ENCODE measurements at places on chromosomes 12 and 14. TPM values are rescaled to one million over a fixed set of nuclear protein-coding genes. Genes with fewer than 3 reads are reported as not detected.

Gene MAP3K12
- 26.3 TPM for polyA plus RNA-seq

- DNase-seq: no peak
These were observed 148.9 kb downstream of the CHST11 start for GRCh38 chr12:104605685-104606084.

Gene PLXNC1
- polyA plus RNA-seq: 11.7 TPM

DNA sequence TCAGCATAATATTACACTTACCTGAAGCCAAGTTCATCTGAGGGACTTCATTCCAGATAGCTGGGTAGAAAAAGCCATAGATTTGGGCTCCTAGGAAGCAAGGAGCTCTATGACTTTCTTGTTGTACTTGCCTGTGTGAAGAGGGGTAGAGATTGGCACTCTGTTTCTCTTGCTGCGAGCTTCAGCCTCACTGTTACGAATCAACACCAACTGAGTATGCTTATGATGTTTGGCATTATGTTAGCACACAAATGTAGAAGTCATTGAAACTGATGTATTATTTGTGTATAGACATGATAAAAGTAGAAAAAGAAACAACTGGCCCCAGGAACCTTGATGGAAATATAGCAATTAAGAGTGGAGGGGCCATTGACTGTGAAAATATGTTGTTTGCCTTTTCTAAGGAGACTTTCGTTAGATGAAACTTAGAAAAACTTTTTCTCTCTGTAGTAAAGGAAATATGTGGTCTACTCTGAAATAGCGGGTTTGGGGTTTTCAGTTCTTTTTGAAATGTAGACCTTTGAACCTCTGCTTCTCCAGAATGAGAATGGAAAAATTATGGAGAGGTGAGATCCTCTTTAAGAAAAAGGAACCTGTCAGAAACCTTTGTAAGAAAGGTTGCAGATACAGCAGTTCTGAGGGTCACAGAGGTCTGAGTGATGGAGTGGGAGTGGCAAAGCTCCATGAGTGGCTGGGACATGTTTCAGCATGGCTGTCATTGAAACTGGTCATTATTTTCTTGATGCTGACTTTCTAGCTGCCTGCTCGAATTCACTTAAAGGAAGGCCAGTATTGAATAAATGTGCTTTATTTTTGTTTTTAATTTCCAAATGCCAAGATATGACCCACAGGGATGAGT, 159.9 kb downstream of the GCH1 start:
- DNase-seq: no peak

DNA sequence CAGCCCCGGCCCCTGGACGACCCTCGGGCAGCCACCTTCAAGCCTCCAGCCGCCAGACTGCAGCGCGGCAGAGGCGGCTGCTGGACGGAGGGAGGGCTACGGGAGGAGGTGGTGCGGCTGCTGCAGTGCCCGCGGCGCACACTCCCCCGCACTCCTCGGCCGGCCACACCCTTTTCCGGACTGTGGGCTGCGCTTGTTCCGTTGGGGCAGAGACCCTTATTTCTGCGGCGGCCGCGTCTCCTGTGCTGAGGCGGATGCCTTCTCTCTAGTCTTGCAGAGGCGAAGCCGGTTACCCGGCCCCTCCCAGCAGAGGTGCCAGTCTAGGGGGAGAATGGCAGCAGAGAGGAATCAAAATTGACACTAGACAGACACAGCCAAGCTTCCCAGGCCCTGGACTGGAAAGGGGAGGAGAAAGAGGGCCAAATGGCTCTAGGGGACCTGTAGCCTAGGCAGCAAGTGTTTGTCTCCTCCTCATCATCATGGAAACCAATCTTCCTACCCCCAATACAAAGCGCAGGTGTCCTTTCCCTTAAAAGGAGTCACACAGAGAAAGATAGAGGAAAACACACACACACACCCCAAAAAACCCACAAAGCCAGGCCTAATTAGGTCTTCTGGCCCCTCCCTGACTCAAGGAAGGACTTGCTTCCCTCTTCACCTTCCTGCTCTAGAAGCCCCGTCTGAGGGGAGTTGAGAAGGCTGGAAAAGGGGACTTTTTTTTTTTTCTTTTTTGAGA, 1.3 kb downstream of the ESYT1 start:
- no peak for DNase-seq

GRCh38 chr14:72275242-72275641, 343.0 kb downstream of the RGS6 start:
- DNase-seq: no peak

GRCh38 chr12:94633401-94633800, 17.0 kb downstream of the TMCC3 start:
- DNase-seq: no peak

Gene DCTN2
- 154 TPM for polyA plus RNA-seq

Gene CELA1
- not detected for polyA plus RNA-seq

Gene SIX4
- polyA plus RNA-seq: 5.1 TPM

Gene RILPL2
- polyA plus RNA-seq: 5.3 TPM

DNA sequence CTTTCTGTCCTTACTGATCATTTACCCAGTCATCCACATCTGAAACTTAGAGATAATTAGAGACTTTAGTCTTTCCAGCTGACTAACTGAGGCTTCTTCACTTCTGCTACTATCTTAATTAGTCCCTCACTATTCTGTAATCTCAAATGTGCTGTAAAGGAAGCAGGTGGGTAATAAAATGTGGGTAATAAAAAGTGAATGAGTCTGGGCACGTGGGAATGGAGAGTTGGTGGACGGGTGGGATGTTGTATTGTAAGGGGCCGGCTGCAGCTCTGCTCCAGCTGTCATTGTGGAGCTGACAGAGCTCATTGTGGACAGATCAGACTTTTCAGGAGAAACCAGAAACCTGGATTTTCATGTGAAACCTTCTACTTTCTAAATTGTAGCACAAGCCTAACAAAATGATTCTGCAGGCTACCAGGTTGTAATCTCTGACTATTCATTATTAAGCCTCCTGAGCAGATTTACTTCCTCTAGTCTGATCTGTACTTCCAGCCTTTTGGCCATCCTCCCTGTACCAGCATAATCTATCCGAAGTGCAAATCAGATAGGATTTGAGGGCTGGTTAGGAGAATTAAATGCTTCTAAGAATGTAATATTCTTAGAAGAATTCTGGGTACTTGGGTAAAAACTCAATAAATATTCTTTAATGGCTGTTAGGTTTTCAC, 42.0 kb upstream of the BMAL2 start:
- no peak for DNase-seq

Gene PDE6H
- polyA plus RNA-seq: not detected

DNA sequence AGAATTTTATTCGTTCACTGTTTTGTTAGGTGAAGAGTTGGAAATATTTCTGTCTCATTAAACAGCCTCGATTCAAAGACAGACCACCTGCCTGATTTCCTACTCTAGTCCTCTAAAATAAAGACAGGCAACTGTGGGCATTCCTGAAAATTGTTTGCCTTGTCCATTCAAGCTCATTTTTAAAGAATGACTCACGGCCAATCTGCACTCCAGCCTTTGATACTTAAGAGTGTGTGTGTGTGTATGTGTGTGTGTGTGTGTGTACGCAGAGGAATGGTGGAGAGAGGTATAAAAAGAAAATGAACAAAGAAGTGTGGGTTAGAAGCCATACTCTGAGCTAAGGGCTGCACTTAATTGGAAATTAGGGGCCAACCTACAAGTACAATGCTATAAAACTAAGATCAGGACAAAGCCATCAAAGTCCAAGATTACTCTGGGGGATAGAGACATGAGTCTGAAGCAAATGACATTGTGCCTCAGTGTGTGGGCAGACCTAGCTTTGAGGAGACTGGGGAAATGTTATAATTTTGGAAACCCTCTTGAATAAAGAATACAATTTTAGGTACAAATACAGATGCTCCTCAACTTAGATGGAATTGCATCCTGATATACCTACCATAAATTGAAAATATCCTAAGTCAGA, 45.6 kb upstream of the SOCS2 start:
- DNase-seq: no peak

Gene MRPS35
- 50.1 TPM for polyA plus RNA-seq

- DNase-seq: no peak
These were observed 112.0 kb upstream of the RAP1B start for GRCh38 chr12:68498736-68499135.

Gene OTX2
- not detected for polyA plus RNA-seq

GRCh38 chr12:92585115-92585727, 117.6 kb upstream of the PLEKHG7 start:
- DNase-seq: no peak

DNA sequence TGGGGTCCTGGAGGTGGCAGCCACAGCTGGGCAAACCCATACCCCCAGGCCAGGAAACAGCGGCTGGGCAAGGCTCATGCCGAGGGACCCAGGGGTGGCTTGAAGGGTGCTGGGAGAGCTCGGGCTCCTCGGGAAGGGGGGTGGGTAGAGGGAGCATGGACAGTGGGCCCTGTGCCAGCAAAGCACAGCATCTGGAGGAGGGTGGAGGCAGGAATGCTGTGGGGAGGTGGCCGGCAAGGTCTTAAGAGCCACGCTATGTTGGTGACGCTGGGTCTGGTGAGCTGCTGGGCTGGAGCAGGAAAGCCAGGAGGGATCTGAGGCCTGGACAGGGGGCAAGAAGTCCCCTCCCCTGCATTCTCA, 48.2 kb upstream of the DLK1 start:
- no peak for DNase-seq

Gene MYO1A
- 0.08 TPM for polyA plus RNA-seq

- no peak for DNase-seq
These were observed 33.4 kb upstream of the SYNDIG1L start for GRCh38 chr14:74459289-74459946.
